Urinary bladder (tissue), 4 donors: ENCODE measurements at places on chromosomes 11 and 22. TPM values are rescaled to one million over a fixed set of nuclear protein-coding genes. Genes with fewer than 3 reads are reported as not detected.

DNA sequence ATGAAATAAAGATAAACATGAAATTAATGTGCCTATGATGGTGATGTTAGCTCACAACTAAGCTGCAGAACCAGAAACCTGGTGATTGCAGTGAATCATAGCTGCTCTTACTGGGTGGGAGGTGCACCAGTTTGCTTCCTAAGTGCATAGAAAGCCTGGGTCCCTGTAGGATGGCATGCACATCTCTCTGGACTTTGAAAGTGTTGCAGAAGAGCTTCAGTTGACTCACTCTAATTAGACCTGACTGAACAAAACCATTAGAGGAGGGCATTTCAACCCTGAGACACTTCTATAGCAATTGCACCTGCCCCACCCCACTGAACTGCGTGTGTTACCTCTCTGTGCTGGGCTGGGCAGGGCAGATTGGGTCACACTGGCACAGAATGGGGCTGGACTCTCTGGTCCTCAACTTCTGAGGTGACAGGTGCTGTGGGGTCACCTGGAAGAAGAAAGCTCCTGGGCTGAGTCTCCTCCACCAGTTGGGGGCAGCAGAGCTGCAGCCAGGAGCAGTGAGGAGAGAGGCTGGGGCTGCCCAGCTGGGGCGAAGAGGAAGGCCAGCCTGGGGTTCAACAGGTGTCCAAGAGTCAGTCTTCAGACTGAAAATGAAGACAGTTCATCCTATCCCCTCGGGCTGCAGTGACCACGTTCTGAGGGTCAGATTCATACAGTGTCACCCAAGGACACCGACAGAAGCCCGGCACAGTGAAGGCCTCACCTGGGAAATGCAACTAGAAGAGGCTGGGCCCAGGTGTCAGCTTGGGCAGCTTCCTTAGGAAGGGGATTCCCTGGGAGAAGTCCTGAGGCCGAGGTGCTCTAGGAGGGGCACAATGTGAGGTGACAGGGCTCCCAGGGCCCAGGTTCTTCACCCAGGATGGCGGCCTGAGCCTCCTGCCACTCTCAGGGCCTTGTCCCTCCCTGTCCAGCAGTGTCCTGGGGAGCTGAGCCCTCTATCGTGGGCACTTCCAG is 58.1 kb downstream of the GGTLC2 start:
- DNase-seq, result no peak

F2 gene
- total RNA-seq, result not detected

MN1 gene
- total RNA-seq, result 9.1 TPM

SLC22A8 gene
- total RNA-seq, result not detected
